SJSA1 (cell line): ENCODE measurements at places on chromosomes 11 and 22. TPM values are rescaled to one million over a fixed set of nuclear protein-coding genes. Genes with fewer than 3 reads are reported as not detected.
A peak's percentile ranks its signal among the peaks of the same experiment; 100 is the strongest.

DNA sequence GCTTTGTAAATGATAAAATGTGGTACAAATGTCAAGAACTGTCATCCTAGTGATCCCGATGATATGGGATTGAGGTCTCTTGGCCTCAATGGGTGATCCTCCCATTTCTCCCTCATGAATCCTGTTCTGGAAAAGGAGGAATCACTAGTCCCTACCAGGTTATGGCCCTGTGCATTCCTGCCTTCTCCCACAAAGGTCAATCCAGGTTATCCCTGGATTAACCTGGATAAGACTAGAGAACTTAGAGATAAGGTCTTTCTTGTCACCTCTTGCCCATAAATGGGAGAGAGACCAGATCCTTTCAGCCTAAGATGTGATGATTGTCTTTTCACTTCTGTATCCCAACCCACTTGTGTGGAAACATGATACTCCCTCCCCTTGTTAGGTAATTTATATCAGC lies 396.7 kb downstream of the BUD13 start:
- DNase-seq = no peak

DNA sequence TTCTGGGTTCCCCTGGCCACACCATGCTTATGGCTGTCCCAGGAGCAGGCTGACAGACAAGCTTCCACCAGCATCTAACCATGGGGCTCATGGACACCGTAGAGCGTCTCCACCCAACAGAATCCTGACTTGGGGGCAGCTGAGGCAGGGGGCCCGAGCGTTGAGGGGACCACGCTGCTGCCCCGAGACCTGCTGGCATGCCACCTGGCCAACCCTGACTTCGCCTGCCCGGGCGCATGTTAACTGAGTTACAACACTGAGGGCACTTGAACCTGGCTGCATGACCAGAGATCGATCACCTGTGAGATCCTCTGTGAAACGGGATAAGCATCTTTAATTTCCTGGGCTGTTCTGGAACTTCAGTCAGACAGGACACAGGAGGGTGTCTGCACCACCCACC lies 13.7 kb downstream of the PPM1F start:
- DNase-seq = no peak

DNA sequence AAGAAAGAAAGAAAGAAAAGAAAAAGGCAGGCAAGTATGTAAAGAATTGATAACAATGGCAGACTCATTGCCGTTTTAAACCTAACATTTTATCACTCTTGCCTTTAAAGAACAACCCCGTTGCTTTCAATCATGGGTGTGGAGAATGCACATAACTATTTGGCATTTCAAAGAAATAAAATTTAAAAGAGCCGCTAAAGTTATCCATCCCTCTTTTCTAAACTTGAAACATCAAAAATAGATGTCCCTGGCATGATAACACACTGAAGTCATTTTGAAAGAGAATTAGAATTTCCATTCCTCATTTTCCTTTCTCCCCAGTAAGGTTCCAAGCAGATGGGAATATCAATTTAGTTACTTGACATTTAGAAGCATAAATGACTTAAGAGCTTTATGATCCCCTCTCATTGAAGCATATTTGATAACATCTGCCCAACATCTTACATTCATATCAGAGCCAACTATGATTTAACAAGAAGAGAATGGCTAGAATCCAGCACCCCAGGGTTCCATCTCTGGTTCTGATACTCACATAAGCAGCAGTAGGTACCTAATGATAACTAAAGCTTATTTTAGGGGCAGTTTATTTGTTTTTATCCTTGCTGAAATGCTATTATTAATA lies 529.6 kb upstream of the LRRC4C start:
- DNase-seq = no peak

- peak; percentile 36 for DNase-seq
Measured at GRCh38 chr11:94602430-94603372, 35.5 kb downstream of the PIWIL4 start.

DNA sequence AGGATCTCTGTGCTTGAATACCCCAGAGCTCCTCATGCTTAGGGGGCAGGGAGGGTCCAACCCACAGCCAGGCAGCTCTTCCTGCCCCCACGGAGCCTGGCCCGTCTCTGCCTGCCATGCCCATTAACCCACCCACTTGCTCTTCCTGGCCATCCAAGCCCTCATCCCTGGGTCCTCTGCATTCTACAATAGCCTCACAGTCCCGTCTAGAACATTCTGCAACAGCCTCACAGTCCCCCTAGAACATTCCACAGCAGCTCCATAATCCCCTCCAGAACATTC lies 15.1 kb downstream of the TSPAN32 start:
- DNase-seq = no peak

DNA sequence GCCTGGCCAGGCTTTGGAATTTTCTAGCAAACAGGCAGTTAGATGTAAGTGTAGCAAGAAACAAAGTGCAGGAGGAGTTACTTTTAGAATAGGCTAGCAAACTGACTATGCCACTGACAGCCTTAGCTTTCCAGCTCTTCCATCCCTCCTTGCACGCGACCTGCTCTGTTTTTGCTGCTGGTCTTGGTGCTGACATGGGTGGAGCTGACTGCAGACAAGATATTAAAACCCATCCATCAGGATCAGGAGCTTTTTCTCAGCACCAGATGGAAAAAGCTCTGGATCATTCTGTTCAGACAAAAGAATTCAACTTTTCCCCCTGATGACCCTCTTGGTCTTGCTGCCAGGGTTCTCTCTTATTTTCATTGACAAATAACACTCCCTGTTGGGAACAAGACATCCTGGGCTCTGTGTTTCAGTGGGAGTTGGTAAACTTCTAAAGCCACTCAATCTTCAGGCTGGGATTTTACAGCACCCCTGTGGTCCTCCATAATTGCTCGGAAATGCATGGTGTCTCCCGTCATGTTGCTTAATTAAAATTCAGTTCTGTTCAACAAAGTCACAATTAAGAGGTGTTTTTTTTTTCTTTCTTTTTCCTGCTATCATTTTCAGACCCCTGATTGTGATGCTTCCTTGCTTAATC lies 240.0 kb upstream of the LARGE1 start:
- no peak for DNase-seq

Gene CD6
- total RNA-seq = 0.05 TPM in 1 of 2 replicates, not detected in the other

Gene BIRC3
- total RNA-seq = 0.68 and 5.3 TPM in 2 replicates

Gene RIMBP3B
- 0.89 and 1.5 TPM in 2 replicates for total RNA-seq

Gene MMP10
- 0.63 TPM in 1 of 2 replicates, not detected in the other for total RNA-seq
